Calu3 (cell line): ENCODE measurements at places on chromosomes 1 and 21. TPM values are rescaled to one million over a fixed set of nuclear protein-coding genes. Genes with fewer than 3 reads are reported as not detected.

The CELA3B gene
- not detected in 2 replicates for total RNA-seq

The RGS13 gene
- total RNA-seq: not detected in 2 replicates

DNA sequence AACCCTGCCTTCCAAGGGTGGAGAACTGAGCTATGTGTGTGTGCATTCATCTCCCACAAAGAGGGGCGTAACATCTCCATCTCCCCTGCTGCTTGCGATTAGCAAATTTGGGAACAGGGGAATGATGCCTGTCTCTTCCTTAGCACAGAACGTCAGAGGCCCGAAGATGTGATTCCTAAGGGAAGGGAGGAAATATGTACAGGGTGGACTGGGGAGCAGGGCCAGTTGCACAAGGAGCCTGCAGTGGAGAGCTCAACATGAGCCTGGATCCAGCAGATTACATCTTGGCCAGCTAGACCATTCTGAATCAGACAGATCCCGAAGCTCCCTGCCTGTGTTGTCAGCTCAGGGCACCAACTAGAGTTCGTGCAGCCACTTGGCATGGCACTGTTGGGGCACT lies 118.1 kb downstream of the NGF start:
- DNase-seq: no peak

The SORT1 gene
- total RNA-seq: 46.3 and 68.2 TPM in 2 replicates

- no peak for DNase-seq
Measured at GRCh38 chr1:22465671-22466070, 14.0 kb downstream of the ZBTB40 start.

DNA sequence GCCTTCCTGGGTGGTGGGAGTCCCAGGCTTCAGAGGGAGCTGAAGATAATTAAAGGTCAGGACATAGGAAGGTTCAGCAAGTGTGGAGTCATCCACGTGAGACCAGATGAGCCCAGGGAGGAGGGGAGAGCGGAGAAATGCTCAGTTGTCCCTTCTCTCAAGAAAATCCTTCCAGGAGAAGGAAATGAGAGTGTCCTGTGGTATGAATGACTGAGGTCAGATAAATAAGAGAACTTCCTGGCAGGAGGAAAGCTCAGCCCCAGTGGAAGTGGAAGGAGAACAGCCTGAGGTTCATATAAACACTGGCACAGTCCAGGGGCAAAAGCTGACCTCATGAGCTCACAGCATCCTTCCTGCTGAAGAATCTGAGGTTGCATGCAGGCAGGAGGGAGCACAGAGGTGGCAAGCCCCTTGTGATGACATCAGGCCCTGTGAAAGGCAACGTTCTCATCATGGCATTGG lies 97.6 kb downstream of the NAV1 start:
- no peak for DNase-seq

DNA sequence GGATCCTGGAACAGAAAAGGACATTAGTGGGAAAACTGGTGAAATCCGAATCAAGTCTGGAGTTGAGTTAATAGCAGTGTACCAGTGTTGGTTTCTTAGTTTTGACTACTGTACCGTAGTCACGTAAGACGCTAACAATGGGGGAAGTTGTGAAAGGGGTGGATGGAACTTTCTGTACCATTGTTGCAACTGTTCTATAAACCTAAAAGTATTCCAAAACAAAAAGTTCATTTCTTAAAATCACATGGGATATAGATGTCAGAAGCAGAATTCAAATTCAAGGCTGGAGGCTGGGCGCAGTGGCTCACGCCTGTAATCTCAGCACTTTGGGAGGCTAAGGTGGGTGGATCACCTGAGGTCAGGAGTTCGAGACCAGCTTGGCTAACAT lies 16.9 kb downstream of the ARHGEF19 start:
- no peak for DNase-seq

The LDLRAD2 gene
- total RNA-seq: 0.12 TPM in 1 of 2 replicates, not detected in the other

The C1orf185 gene
- not detected in 2 replicates for total RNA-seq

- peak; percentile 77 for DNase-seq
Measured at GRCh38 chr1:7549277-7550161, 221.6 kb upstream of the VAMP3 start.

DNA sequence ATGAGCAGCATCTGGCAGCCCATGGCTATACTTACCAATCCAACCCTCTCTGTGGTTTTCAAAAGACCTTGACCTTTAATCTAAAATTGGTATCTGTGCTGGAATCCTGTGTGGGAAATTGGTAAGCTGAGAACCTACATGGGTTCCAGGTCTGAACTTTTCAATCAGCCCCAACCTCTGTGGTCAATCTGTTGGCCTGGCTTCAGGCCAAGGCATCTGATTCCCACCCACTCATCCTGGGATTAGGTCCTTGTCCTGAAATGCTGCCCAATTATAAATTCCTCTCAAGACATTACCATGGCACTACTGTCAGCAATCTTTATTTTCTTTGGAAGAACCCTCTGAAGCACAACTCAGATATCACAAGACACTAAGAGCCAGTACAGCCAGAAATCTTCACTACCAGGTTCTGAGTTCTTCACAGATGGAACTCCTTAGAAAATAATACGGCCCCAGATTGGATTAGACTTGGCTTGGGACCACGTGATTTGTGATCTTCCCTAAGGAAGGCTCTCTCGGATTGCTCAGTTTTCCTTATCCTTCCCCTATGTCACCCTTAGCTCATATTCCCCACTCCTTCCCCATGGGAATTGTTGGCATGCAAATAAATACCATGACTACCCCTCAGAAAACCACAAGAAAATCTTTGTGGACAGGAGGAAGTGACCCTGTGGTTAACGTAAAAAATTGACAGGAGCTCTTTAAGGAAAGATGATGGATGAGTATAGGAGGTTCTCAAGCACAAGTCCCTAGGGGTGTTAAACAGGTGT lies 207.9 kb upstream of the ST6GALNAC5 start:
- no peak for DNase-seq

The DDR2 gene
- total RNA-seq: 0.34 and 0.80 TPM in 2 replicates

The FAM3B gene
- 0.47 and 0.71 TPM in 2 replicates for total RNA-seq

The AKIRIN1 gene
- 69.1 and 75.9 TPM in 2 replicates for total RNA-seq

The FCAMR gene
- total RNA-seq: not detected in 2 replicates

DNA sequence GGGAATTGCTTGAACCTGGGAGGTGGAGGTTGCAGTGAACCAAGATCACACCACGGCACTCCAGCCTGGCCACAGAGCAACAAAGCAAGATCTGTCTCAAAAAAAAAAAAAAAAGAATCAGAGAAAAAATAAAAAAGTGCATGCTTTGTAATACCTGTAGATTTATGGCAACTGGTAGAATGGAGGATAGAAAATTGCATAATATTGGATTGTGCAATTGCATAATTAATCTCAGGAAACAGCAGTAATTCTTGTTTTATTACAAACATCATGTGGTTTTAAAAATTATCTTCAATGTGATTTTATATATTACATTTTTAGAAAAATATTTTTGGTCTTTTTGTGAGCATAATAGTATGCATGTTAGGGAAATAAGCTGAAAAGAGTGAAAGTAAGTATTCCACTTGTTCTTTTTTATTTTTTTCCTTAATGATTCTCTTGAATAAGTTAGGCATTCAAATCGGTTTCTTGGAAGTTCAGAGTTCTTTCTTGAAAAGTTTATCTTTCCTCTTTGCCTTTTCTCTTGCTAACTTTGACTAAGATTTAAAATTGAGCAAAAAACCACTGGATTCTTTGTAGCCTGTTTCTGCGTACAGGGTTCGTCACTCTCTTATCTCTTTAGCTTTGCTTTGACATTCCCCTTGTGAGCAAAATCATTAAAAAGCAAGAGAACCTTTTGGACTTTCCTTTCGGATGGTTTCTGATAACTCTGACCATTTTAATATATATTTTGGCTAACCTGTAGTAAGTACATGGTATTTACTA lies 127.5 kb upstream of the ADAMTS5 start:
- no peak for DNase-seq

- DNase-seq: no peak
Measured at GRCh38 chr1:114324662-114324965, 170.9 kb upstream of the SYT6 start.

DNA sequence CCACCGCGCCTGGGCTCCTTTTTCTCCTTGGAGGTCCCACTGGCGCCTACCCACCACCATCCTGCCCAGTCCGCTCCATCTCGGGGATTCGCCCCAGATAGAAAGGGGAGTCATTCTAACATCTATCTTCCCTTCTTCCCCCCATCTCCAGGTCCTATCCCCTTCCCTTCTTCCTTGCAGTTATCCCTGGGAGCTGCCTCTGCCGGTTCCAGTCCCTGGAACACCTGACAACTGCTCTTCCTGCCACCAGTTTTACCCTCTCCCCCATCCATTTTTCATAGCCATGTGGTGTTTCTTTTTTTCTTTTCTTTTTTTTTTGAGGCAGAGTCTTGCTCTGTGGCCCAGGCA lies 12.0 kb upstream of the COL16A1 start:
- DNase-seq: no peak

- DNase-seq: no peak
Measured at GRCh38 chr1:41573194-41573593, 88.7 kb upstream of the EDN2 start.

The ZNF670 gene
- total RNA-seq: 3.9 and 6.1 TPM in 2 replicates

DNA sequence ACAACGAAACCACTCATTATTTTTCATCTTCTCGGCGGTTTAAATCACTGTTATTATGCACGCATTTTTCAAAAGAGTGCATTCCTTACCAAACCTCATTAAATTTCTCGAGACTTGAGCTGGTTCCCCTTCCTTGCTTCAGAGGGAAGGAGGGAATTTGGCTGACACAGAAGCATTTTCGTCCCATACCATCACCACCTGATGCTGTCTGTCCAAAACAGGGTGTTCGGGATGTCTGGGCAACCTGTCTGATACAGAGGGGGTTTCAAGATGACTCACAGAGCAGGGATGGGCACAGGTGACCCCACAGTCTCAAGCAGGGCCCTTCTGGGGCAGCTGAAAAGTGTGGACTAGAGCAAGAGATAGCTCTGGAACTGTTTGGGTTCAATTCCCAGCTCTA lies 12.3 kb upstream of the RCC2 start:
- DNase-seq: no peak

GRCh38 chr1:191101960-191102359 lies 624.3 kb upstream of the BRINP3 start:
- no peak for DNase-seq

DNA sequence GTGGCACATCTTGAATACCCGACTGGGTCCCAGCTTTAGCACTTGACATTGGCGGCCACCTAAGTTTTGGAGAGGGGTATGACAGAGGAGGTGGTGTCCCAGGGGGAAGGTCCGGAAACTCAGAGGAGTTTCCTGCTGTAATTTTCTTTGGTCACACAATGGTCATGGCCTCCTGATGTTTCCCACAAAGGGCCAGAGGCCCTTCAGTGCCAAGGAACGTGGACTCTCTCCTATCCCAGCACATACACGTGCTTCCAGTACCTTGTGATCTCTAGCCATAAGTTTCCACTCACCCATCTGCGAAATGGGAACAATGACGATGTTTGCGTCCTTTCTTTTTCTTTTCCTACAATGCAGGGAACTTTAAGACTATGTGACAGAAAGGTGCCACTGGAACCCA lies 13.2 kb downstream of the CAPN2 start:
- no peak for DNase-seq

The TTLL10 gene
- total RNA-seq: 2.4 and 3.5 TPM in 2 replicates

- DNase-seq: no peak
Measured at GRCh38 chr1:228488125-228488817, 1.1 kb downstream of the RNF187 start.

The OR2W3 gene
- total RNA-seq: not detected in 2 replicates

DNA sequence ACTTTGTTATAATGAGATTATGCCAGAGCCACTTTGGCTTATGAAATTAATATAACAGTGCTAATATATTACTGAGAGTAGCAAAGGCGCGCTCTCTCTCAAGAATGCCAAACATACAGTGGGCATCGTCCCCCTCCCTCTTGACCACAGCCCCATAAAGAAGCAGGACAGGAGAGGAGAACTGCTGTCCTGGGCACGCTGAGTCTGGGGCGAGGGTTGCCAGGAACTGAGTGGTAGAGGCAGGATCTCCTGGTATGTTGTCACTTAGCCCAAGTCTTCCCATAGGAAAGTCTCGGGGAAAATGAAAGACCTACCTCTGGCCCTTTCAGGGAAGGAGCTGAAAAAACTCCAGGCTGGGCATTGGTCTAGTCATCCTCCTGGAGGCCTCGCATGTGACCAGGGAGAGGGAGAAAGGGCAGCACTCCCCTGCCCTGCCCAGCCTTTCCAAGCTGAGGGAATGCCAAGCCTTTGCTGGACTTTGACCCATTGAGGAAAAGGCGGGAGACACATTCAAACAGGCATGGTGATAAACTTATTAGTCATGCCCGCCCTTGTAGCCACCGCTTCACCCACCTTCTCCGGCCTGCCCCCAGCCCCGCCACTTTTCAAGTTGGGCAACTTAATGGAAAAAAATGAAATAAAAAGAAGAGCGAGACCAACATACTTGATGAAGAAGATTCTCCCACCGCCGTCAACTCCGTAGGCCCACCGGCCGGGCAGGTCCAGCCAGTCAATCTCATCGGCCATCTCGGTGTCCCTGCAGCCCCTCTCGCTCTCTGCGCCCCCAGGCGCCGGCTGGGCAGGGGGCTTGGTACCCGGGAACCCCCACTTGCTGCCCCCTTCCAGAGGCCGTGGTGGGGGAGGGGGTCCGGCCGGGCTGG lies 17.4 kb upstream of the PLEKHA6 start:
- DNase-seq: peak; percentile 84

GRCh38 chr1:114695430-114696058 lies at the start of gene AMPD1:
Gene AMPD1 (minus strand): TSS chr1:114695546. CDS start chr1:114695471, 75 bp downstream.
- DNase-seq: no peak

The RHD gene
- total RNA-seq: not detected in 2 replicates

GRCh38 chr1:30378991-30379581 lies 344.3 kb downstream of the MATN1 start:
- DNase-seq: no peak

The ACTN2 gene
- 0.54 TPM in 1 of 2 replicates, not detected in the other for total RNA-seq

DNA sequence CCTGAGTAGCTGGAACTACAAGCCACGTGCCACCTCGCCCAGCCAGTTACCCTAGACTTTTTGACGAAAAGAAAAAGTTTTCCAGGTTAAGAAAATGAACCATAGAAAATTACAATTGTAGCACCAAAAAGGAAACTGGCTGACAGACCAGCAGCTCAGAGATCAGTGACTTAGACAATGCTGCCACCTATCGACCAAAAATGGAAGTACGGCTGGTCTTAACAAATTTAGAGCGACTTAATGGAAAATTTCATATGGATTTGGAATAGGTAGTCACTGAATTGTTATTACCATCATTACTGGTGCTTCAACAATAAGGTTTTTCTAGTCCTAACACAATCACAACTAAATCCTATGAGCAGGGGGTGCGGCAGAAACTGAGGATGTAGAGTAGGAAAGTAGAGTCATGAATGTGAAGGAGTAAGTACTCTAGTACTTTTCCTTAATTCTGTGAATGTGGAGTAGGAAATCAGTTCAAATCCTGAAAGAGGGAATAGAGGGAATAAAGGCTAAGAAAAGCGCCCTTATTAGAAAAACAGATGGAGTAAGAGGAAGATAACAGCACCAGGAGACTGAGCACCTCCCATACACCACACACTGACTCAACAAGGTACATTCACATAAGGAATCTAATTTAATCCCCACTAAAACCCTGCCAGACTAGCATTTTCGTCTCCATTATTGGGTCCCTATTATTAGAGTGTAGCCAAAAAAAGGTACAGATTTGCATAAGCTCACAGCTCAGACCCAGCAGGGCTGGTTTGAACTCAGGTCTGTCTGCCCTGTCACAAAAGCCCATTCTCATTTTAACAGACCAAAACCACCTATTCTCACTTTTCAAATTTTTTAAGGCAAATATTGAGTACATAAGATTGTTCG lies 37.9 kb upstream of the MGST3 start:
- DNase-seq: peak; percentile 80

The FHAD1 gene
- 0.98 and 2.7 TPM in 2 replicates for total RNA-seq

- no peak for DNase-seq
Measured at GRCh38 chr21:26469789-26470188, 103.3 kb downstream of the CYYR1 start.
